Activated naive CD8-positive, alpha-beta T cell treated with anti-CD3 and anti-CD28 coated beads for 36 hours (primary cell): ENCODE measurements at places on chromosomes 2 and 18. TPM values are rescaled to one million over a fixed set of nuclear protein-coding genes. Genes with fewer than 3 reads are reported as not detected.

- H3K4me1 ChIP-seq, result no peaks in the 10 kb centered on the region
- DNase-seq, result no peak
- no peaks in the 10 kb centered on the region for H3K36me3 ChIP-seq
- H3K27me3 ChIP-seq, result peaks cover 18% of the 10 kb centered on the region
- H3K27ac ChIP-seq, result no peak overlapping the region
- H3K4me3 ChIP-seq, result no peak overlapping the region
Measured at GRCh38 chr2:236847023-236847422, 238.7 kb upstream of the COPS8 start.

DNA sequence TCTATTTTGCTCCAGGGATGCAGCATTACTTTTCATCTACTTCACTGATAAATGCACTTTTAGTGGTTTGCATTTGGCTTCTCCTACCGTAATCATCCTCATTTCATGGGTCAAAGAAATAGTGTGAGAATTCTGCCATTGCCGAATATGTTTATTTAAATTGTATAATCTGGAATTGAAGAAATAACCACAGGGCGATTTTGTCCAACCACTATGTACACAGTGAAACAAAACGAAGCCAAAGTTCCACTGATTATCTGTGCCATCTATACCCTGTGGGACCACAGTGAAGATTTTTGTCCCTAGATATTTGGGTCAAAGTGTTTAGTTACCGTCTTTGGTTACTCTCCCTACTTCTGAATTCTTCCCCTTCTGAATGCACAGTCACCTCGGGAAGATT is 888.6 kb upstream of the NRXN1 start:
- no peak for DNase-seq
- no peaks in the 10 kb centered on the region for H3K36me3 ChIP-seq

- peaks cover 5% of the 10 kb centered on the region for H3K36me3 ChIP-seq
- H3K27me3 ChIP-seq, result no peaks in the 10 kb centered on the region
- H3K27ac ChIP-seq, result no peak overlapping the region
- H3K4me3 ChIP-seq, result no peak overlapping the region
- no peak for DNase-seq
Measured at GRCh38 chr2:189203177-189203799, 23.7 kb upstream of the COL5A2 start.

- H3K27ac ChIP-seq, result peak overlapping the region; percentile 96
- no peaks in the 10 kb centered on the region for H3K27me3 ChIP-seq
- peaks cover 27% of the 10 kb centered on the region for H3K36me3 ChIP-seq
- DNase-seq, result no peak
Measured at GRCh38 chr18:68714366-68714711, 569 bp downstream of the TMX3 start.

DNA sequence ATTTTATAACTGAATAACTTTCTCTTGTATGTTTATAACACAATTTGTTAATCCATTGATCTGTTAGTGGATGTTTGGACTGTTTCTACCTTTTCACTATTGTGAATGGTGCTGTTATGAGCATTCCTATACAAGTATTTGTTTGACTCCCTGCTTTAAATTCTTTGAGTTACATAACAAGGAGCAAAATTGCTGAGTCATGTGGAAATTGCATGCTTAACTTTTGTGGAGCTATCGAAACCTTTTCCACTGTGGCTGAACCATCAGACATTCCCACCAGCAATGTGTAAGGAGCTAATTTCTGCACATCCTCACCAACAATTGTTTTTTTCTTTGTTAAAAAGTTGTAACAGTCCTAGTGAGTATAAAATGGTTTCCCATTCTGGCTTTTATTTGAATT is 415.5 kb downstream of the CBLN2 start:
- H3K27me3 ChIP-seq, result no peaks in the 10 kb centered on the region
- H3K4me1 ChIP-seq, result no peaks in the 10 kb centered on the region
- H3K4me3 ChIP-seq, result no peak overlapping the region

Gene HADHB
- 70.2 TPM for total RNA-seq

Gene ALPG
- not detected for total RNA-seq
